ENCODE measurements at places on chromosomes 1 and 21. TPM values are rescaled to one million over a fixed set of nuclear protein-coding genes. Genes with fewer than 3 reads are reported as not detected.

The NBPF26 gene
- 30.2 TPM for total RNA-seq

GRCh38 chr1:108154314-108154713, 45.8 kb downstream of the SLC25A24 start:
- DNase-seq = no peak

- DNase-seq = no peak
These were observed 11.1 kb downstream of the SELE start for GRCh38 chr1:169722779-169723178.

DNA sequence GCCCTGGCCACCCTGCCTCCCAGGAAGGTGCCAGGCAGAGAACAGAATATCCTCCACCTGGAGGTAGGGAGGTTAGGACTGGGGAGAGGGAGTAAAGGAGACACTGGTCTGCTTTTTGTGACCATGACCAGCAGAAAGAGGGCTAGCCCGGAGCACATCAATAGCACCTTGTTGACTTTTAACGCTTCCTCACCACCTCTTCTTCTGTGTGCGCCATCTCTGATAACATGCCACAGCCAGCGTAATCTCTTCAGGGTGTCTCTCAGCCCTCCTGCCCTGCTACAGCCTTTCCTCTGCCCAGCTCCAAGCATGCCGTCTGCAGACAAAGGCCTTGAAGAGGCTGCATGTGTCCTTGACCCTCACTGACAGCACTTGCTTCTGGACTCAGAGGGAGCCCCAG, 50.9 kb upstream of the GJA5 start:
- DNase-seq = no peak

GRCh38 chr1:178495158-178495557, 1.6 kb downstream of the CLEC20A start:
- DNase-seq = no peak

- DNase-seq = peak; percentile 47
These were observed 4.1 kb downstream of the ADORA1 start for GRCh38 chr1:203131548-203132200.

- DNase-seq = no peak
These were observed 14.9 kb downstream of the CREG1 start for GRCh38 chr1:167538657-167539056.

DNA sequence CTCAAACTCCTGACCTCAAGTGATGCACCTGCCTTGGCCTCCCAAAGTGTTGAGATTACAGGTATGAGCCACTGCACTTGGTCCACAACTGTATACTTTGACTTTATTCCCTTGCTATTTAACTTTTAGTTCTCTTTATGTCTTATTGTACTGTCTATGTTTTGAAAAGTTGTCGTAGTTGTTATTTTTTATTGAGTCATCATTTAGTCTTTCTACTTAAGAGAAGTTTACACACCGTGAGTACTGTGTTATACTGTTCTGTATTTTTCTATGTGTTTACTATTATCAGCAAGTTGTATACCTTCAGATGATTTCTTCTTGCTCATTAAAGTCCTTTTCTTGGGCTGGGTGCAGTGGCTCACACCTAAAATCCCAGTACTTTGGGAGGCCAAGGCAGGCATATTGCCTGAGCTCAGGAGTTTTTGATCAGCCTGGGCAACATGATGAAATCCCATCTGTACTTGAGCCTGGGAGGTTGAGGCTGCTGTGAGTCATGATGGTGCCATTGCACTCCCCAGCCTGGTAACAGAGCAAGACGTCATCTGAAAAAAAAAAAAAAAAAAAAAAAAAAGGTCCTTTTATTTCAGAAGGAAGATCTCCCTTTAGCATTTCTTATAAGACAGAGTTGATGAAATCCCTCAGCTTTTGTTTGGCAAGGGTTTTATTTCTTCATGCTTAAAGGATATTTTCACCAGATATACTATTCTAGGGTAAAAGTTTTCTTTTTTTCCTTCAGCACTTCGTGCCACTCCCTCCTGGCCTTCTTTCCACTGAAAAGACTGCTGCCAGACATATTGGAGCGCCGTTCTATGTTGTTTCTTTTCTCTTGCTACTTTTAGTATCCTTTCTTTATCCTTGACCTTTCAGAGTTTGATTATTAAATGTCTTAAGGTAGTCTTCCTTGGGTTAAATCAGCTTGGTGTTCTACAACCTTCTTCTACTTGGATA, 47.6 kb downstream of the TNFSF18 start:
- DNase-seq = no peak

The TRAF3IP3 gene
- total RNA-seq = 3.1 TPM

The FLAD1 gene
- total RNA-seq = 18.3 TPM

- DNase-seq = peak; percentile 91
These were observed 275.9 kb upstream of the C1orf105 start for GRCh38 chr1:172144445-172145061.

DNA sequence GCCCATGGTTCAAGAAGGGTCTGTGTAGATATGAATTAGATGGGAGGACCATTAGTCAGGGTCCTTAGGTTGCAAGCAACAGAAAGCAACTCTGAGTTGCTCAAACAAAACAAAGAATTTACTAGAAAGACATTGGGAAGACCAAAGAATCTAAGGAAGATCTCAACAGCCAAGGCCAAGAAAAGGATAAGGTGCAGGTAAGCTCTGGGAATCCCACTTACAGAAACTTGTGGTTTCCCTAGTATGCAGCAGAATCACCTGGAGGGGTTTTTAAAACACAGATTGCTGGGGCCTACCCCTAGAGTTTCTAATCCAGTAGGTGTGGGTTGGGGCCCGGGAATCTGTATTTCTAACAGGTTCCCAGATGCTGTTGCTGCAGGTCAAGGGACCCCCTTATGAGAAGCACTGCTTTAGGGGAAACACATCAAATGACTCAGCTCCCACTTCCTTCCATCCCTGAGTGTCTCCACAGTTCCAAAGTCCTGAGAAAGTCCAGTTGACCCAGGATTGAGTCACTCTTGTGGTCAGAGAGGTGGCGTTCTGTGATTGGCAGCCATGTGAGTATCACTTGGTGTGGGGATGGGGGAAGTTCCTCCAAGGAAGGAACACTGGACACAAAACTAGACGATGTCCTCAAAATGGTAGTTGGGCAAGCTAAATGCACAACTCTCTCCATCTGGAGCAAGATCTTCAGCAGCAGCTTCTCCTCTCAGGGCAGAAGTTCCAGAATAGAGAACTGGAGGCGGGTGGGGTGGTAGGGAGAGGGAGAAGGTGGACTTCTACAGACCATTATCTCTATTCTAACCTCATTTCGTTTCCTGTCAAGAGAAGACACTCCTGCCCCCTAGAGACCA, 24.2 kb upstream of the EYA3 start:
- DNase-seq = no peak

DNA sequence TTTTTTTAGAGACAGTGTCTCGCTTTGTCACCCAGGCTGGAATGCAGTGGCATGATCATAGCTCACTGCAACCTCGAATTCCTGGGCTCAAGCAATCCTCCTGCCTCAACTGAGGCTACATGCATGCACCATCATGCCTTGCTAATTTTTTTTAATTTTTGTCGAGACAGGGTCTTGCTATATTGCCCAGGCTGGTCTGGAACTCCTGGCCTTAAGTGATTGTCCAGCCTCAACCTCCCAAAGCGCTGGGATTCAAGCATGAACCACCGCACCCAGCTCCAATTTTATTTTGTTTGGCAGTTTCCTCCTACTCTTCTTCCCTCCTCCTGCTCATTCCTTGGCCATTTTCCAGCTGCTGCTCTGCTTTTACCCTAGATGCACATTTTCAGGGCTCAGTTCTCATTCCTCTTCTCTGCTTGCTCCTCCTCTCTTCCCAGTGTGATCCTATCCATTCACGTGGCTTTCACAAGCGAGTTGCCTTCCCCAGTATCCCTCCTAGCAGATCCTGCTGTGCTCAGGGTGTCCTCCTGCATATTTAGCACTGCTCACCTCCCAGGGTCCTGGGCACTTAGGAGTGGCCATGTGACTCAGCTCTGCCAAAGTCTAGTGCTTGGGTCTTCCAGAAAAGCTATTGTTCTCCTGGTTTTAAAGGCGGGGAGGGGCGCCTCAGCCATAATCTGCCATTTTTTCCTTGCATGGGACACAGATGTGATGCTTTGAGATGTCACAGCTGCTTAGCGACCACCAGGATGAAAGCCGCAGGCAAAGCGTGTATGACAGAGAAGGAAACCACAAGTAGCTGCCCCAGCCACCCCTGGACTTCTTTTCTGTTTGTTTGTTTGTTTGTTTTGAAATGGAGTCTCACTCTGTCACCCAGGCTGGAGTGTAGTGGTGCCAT, 33.7 kb downstream of the PSEN2 start:
- peak; percentile 41 for DNase-seq

The SPRR2E gene
- not detected for total RNA-seq

The LHX4 gene
- total RNA-seq = not detected

DNA sequence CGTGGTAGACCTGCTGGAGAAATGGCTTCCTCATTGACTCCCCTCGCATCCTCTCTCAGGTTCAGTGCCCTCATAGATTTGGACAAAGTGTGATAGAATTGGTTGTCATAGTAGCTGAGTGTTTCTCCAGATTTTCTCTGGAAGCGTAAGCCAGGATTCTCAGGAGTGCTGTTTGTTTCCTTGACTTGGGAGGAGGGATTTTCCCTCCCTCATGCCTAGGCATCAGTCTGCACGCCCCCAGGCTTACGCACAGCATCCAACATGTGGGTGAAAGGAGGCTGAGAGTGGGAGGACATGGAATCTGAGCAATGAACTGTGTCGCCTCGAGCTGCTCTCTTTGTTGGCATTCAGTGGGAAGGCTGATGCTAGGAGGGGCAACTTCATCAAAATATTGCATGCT, 503.5 kb downstream of the LTN1 start:
- no peak for DNase-seq

DNA sequence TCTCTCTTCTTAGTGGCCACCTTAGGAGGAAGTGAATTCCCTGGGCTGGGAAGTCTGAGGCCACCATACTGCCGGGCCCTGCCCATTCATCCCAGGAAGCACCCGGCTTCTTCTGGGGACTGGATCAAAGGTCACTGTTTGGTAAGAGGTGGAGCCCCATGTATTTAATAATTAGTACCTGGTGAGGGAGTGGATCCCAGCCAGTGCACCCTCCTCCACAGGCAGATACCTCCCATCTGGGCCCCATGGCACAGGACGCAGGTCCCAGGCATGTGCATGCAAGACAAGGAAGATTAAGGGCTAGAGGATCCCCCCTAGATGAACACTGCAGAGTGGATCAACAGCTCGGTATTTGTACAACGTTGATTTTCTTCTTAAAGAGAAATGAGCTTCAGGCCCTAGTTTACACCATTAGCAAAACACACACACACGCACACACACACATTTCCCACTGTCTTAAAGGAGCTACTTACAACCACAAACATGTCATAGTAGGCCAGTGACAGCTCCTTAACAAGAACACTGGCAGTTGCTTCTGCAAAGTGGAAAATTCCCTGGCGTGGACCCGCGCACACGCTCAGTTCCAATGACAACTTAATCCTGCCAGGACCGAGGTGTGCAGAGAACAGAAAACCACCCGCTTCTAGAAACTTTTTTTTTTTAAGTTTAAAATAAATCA, 90.7 kb downstream of the MRPL37 start:
- DNase-seq = no peak

The PAX7 gene
- not detected for total RNA-seq

The CLIC4 gene
- 566 TPM for total RNA-seq

DNA sequence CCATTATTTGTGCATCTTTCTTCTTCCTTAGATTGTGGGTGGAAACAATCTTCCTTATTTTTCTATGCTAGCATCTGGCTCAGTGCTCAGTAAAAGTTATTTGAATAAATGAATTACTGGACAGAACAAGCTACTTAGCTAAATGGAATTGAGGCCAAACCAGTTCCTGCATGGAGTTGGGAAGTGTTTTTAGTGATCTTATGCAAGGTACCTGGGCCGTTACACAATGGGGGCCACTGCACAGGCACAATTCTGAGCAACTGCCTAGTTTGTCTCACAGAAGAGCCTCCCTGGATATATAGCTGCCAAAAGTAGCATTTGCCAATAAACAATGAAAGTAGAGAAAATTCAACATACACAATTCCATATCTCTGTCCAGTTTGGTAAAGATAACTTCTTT, 27.0 kb upstream of the SERBP1 start:
- DNase-seq = no peak

Measured in posterior vena cava (tissue), 2 donors.